ENCODE measurements at places on chromosomes 11 and 22. TPM values are rescaled to one million over a fixed set of nuclear protein-coding genes. Genes with fewer than 3 reads are reported as not detected.

CXCR5 gene
- total RNA-seq = not detected

JHY gene
- total RNA-seq = 3.7 TPM

E2F8 gene
- 12.2 TPM for total RNA-seq

TST gene
- total RNA-seq = 30.8 TPM

HBB gene
- not detected for total RNA-seq

SORL1 gene
- total RNA-seq = 39.0 TPM

NXPE1 gene
- total RNA-seq = 0.27 TPM

IGLL1 gene
- not detected for total RNA-seq

MRPL40 gene
- 24.7 TPM for total RNA-seq

- no peak for DNase-seq
These were observed 366.4 kb downstream of the CASP12 start for GRCh38 chr11:104531894-104532293.

- DNase-seq = no peak
These were observed 25.6 kb downstream of the TXN2 start for GRCh38 chr22:36455571-36456463.

DNA sequence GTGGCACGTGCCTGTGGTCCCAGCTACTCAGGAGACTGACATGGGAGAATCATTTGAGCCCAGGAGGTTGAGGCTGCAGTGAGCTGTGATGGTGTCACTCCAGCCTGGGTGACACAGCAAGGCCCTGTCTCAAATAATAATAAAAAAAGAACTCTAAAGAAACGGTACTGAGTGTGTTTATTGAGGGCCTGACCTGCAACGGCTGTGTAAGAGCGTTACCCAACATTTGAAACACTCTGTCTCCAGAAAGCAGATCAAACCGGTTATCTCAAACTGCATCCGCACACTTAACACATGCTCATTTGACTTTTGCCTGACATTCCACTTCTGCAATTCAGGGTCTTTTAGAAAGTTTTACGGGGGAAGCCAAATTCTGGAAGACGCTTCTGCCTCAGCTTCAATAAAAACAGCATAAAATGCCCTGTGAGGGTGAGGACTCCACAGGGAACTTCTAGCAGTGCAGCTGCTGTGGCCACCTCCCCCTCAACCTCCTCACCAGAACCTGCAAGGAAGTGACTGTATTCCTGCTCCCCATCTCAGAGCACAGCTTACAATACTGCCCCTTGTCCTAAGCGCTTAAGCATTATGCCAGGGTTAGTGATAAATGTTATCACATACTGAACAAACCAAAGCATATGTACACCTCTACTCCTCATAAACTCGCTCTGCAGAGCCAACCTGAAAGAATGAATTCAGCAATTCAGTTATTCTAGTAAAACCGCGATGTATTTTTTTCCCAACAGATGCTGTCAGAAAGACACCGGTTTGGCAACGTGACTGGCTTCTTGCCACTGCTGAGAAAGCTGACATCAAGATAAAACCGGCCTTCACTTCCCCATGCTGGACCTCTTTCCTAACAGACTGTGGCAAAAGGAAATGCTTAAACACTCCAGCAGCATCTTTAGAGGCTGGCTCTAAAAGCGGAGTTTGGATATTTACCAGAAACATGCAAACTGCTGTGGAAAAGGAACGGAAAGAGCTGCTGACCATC, 52.2 kb downstream of the PRDM10 start:
- DNase-seq = no peak

- DNase-seq = no peak
These were observed 4.5 kb downstream of the FXYD2 start for GRCh38 chr11:117820071-117820470.

- no peak for DNase-seq
These were observed 118.5 kb upstream of the GRIA4 start for GRCh38 chr11:105491394-105491793.

DNA sequence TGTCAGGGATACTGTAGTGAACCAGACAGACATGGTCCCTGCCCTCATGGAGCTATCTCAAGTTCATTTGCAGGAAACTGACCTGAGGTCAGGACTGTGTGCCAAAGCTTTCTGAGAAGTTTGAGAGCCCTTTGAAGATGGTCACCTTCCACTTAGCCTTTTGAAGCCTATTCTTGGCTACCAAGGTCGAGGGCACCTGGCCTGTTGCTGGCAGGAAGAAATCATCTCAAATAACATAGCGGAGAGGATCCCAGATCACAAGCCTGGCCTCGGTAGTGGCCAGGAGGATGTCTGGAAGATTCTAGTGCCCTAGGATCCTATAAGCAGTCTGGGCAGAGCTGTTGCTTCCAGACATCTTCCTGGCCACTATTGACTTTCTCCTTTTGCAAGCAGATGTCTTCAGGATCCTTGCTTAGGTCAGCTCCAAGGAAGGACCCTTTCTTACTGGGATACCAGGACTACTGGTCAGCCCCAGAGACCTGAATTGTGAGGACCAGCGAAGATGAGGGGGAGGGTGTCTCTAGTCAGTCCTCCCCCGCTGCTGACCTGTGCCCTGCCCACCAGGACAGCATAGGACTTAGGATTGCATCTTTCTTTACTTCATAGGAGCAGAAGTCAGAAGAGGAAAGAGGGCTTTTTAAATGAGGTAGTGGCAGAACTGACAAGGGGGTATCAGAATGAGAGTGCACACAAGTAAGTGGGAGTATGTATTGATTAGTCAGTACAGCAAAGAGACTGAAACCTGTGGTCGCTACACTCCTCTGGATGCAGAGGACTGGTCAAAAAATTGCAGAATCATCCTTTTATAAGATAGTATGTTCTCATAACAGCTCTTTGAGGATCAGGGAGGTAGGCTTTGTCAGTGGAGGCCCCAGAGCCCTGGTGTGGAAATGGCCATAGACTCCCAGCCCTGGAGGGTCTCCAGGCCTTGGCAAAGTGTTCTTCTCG, 94.8 kb downstream of the TEAD1 start:
- DNase-seq = no peak

- no peak for DNase-seq
These were observed at the start of gene RTN4RL2 for GRCh38 chr11:57460022-57460757. TSS of gene RTN4RL2 (plus strand) at chr11:57460528. CDS start at chr11:57460866, 338 bp downstream.

All from type B pancreatic cell (in vitro differentiated cells).